ENCODE measurements at places on chromosomes 13 and 19.

DNA sequence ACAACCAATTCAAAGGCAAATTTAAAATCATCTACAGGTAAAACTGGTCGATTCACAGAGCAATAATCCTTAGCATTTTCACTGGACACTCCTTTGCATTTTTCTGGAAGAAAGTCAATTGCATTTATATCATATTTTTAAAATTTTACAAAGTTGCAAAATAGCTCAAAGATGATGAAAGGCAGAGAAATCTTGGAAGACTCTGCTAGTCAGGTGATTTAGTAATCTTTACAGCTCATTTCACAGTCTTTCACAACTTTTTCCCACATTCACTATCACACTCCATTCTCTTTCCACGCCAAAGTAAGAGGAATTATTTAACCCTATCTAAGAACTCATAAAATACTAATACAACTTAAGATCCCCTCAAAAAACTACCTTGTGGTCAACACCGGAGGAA lies 1063.8 kb downstream of the EFNB2 start:
- DNase-seq: no peak

GRCh38 chr19:4414144-4414799 lies 11.8 kb downstream of the CHAF1A start:
- DNase-seq: no peak

DNA sequence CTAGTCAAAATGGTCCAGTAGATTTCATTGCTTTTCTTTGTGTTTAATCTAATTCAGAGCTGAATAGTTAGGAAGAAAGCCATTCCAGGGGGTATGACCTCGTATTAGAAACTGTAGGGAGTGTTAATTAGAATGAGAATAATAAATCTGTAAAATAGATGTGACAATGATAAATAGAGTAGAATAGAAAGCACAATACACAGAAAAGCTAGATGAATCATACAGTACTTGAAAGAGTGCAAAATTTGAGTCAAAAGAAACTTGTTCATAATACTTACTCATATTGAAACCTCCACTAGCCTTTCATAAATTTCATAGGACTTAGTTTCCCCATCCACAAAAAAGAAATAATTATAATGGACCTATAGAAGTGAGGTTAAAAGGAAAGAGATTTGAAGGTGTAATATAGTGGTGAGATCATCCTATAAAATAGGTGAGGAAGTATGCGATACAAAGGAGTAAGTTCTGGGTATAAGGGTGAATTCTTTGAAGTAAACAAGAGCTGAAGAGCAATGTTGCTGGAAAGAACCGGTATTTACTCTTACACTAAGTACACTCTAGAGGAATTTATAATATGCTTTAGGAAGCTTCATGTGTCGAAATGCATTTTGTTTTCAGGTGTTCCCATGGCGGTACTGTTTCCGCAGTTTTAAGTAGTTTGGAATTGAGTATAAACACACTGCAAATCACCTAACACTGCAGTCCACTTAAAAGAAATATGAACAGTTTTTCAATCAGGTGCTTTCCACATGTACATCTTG lies 21.9 kb downstream of the PCDH17 start:
- no peak for DNase-seq

- peak; percentile 85 for DNase-seq
These were observed 68.4 kb upstream of the TM9SF2 start for GRCh38 chr13:99432609-99433542.

DNA sequence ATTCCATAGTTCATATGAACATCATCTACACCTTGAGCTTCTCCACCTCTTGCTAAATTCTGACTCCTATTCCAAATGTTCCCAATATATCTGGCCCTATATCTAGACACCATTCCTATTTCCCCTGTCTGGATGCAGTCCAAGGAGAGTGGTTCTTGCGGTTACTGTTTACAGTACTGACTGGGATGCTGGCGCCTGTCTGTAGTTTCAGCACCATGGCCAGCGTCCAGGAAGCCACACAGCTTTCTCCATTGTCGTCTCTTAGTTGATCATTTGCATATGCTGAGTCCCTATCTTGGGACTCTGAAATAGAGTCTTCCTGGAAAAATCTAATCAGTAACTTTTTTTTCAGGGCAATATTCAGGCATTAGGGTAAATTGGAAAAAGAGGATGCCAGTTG lies 14.9 kb downstream of the LAIR2 start:
- peak; percentile 63 for DNase-seq

GRCh38 chr19:39405261-39405957 lies 1.2 kb upstream of the ZFP36 start:
- DNase-seq: no peak
